Activated CD4-positive, alpha-beta T cell treated with anti-CD3 and anti-CD28 coated beads, Interleukin-2, amount 10 ng/mL, durations not matched to agents 7 days and 5 days (primary cell): ENCODE measurements at places on chromosomes 4 and X. TPM values are rescaled to one million over a fixed set of nuclear protein-coding genes. Genes with fewer than 3 reads are reported as not detected.

P2RY4 gene
- total RNA-seq = 0.25 TPM

ZNF711 gene
- total RNA-seq = 0.42 TPM

VCX gene
- not detected for total RNA-seq

SMIM31 gene
- not detected for total RNA-seq

DUX4 gene
- total RNA-seq = not detected

FBXW7 gene
- total RNA-seq = 49.4 TPM

RPA4 gene
- total RNA-seq = 0.50 TPM

CXCL11 gene
- not detected for total RNA-seq

NLGN3 gene
- total RNA-seq = 0.98 TPM

ZNF732 gene
- not detected for total RNA-seq

SFRP2 gene
- total RNA-seq = not detected

FABP2 gene
- not detected for total RNA-seq

AP1AR gene
- 10.5 TPM for total RNA-seq

CXCL10 gene
- total RNA-seq = 0.27 TPM

DNA sequence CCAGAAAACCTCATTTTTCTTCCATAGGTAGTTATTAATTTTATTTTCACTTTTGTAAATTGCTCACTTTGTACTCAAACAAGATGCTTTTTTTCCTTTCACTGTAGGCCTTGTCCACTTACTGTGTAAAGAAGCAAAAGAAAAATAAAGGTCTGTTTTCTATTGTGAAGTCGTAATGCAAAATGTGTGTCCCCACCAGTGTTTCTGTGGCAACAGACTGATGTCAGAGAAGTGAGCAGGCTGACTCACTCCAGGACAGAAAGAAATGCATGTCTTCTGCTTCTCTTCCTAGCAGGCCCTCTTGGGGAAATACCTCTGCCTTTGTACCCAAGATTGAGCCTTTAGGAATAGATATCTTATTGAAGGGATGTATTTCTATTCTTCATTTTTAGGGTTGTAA is 30.3 kb downstream of the INPP4B start:
- H3K4me1 ChIP-seq = peaks cover 21% of the 10 kb centered on the region
- no peak overlapping the region for H3K27ac ChIP-seq
- H3K27me3 ChIP-seq = no peaks in the 10 kb centered on the region
- H3K4me3 ChIP-seq = no peak overlapping the region
- peak; percentile 17 for DNase-seq

GRCh38 chr4:118911238-118911703 is 22.6 kb downstream of the SYNPO2 start:
- H3K27me3 ChIP-seq = peaks cover 22% of the 10 kb centered on the region
- no peaks in the 10 kb centered on the region for H3K4me1 ChIP-seq
- no peaks in the 10 kb centered on the region for H3K36me3 ChIP-seq
- no peak overlapping the region for H3K4me3 ChIP-seq
- no peak for DNase-seq

DNA sequence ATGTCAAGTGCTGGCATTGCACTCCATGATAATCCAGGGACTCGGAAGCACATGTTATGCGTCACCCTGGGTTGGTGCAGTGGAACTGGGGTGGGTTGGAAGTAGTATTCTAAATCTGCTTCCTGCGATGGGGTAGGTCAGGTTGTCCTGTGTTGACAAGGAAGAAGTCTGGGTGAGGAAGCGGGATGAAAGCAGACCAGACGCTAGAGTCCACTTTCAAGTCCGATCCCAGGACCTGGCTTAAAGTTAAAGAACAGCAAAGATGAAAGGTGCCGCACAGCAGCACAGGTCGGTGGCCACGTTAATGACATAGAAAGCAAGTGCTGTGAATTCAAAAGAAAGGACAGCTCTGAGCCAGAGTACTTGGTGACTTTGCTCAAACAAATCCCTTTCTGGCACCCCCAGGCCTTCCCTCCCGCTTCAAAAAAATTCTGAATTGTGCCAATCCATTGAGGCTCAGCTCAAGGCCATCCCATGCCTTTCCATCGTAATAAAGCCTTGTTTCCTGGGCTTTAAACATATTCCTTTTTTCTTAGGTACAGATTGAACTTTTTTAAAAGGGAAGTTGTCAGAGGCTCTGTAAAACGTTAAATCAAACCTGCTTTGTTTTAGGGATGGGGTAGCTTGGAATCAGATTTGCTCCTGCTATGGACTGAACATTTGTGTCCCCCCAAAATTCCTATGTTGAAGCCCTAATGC is 117.7 kb downstream of the PTTG2 start:
- H3K36me3 ChIP-seq = peaks cover 58% of the 10 kb centered on the region
- H3K4me1 ChIP-seq = peaks cover 27% of the 10 kb centered on the region
- H3K4me3 ChIP-seq = no peak overlapping the region
- no peak for DNase-seq
- no peaks in the 10 kb centered on the region for H3K27me3 ChIP-seq

DNA sequence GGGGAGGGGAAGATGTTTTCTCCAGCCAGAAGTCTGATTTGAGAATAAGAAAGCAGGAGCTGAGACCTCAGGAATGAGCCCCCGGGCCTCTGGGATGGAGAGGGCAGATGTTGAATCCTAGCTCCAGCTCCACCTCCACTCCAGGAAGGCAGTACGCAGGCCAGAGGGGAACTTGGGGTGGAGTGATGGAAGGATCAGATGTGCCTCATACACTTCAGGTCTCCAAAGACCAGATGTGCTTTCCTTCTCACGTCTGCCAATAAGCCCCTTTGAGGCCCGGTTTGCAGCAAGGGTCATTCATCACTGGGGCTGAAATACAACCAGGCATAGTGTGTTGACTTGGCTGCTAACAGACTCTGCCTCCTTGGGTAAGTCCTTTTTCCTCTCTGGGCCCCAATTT is 28.1 kb downstream of the STARD8 start:
- no peaks in the 10 kb centered on the region for H3K36me3 ChIP-seq
- H3K4me1 ChIP-seq = no peaks in the 10 kb centered on the region
- no peak for DNase-seq
- H3K27ac ChIP-seq = no peak overlapping the region
- H3K27me3 ChIP-seq = no peaks in the 10 kb centered on the region

DNA sequence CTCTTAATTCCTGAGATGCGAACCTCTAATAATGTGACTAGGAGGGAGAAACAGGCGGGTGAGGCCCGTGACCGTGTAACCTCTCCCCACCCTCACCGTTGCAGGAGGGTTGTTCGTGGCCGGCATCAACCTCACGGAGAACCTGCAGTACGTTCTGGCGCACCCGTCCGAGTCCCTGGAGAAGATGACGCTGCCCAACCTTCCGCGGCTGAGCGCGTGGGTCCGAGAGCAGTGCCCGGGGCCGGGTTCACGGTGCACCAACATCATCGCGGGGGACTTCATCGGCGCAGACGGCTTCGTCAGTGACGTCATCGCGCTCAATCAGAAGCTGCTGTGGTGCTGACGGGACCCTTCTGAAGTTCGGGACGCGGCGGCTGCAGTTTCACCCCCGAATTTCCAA is 17.8 kb downstream of the PLCXD1 start:
- no peaks in the 10 kb centered on the region for H3K4me1 ChIP-seq
- H3K36me3 ChIP-seq = peaks cover 50% of the 10 kb centered on the region
- no peak for DNase-seq
- no peaks in the 10 kb centered on the region for H3K27me3 ChIP-seq

DNA sequence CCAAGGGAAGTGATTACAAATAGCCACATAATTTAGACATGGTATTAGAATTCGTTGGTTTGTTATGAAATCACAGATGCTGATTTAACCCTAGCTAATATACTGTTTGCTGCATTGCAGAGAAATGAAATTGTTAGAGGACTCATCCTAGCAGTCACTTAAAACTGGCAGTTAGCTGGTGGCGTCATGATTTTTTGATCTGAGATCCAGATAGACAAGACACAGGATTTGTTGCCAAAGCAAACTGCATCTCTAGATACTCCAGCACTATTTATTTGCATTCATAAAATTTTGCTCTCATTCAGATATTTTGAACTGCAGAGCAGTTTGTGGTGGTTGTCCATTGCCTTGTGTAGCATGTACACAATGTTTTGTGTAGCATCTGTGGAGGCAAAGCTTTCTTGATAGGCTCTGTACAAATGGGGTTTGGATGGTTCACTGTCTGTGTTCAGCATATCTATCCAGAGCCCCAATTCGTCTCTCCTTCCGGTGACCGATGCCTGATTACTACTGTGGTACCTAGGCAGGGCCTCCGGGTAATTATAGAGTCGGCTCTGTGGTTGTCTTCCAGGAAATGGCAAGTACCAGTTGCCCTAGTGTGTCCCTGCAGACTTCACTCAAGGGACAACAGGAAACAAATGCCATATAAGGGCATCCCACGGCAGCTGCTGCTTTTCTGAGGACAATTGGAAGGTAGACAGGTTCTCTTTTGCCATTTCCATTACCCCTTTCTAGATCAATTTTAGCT is 30.1 kb upstream of the SPARCL1 start:
- no peaks in the 10 kb centered on the region for H3K27me3 ChIP-seq
- H3K4me3 ChIP-seq = no peak overlapping the region
- H3K4me1 ChIP-seq = peaks cover 31% of the 10 kb centered on the region
- H3K27ac ChIP-seq = peak overlapping the region; percentile 78
- DNase-seq = peak; percentile 73

GRCh38 chrX:39648548-39649254 is 449.1 kb downstream of the BCOR start:
- DNase-seq = no peak
- no peaks in the 10 kb centered on the region for H3K4me1 ChIP-seq

GRCh38 chr4:15354371-15355297 is 73.2 kb upstream of the C1QTNF7 start:
- peaks cover 2% of the 10 kb centered on the region for H3K4me1 ChIP-seq
- no peaks in the 10 kb centered on the region for H3K36me3 ChIP-seq
- H3K4me3 ChIP-seq = no peak overlapping the region
- H3K27ac ChIP-seq = no peak overlapping the region
- peaks cover 1% of the 10 kb centered on the region for H3K27me3 ChIP-seq
- no peak for DNase-seq

DNA sequence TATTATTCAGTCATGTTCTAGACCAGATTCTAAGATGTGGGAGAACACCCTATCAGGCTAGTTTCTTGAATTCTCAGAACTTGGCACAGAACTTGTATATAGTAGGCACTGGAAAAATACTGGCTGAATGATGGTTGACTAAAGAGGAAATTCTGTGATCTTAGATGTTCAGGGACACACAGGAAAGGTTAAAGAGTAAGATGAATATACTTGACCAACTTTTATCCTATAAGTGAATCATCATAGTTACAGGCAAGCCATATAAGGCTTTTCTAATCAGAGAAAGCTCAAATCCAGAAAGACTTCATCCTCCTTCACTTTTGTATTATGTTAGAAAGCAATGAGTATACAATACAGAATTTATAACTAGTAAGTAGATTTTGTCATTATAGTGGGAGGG is 53.8 kb downstream of the SEPTIN11 start:
- DNase-seq = no peak
- peaks cover 25% of the 10 kb centered on the region for H3K4me1 ChIP-seq
- peaks cover 10% of the 10 kb centered on the region for H3K27me3 ChIP-seq
- peaks cover 9% of the 10 kb centered on the region for H3K36me3 ChIP-seq

GRCh38 chrX:112786076-112786475 is 54.6 kb downstream of the AMOT start:
- no peaks in the 10 kb centered on the region for H3K27me3 ChIP-seq
- no peaks in the 10 kb centered on the region for H3K36me3 ChIP-seq
- no peaks in the 10 kb centered on the region for H3K4me1 ChIP-seq
- H3K4me3 ChIP-seq = no peak overlapping the region

GRCh38 chrX:33138677-33139249 is 72.6 kb downstream of the DMD start:
- H3K4me1 ChIP-seq = no peaks in the 10 kb centered on the region
- no peak overlapping the region for H3K27ac ChIP-seq
- H3K4me3 ChIP-seq = no peak overlapping the region
- H3K27me3 ChIP-seq = no peaks in the 10 kb centered on the region

GRCh38 chr4:1772853-1773538 is 20.1 kb upstream of the FGFR3 start:
- no peak overlapping the region for H3K4me3 ChIP-seq
- no peak for DNase-seq
- H3K4me1 ChIP-seq = peaks cover 2% of the 10 kb centered on the region
- no peak overlapping the region for H3K27ac ChIP-seq
- peaks cover 5% of the 10 kb centered on the region for H3K27me3 ChIP-seq

- no peak overlapping the region for H3K27ac ChIP-seq
- no peak for DNase-seq
- peaks cover 1% of the 10 kb centered on the region for H3K4me1 ChIP-seq
- H3K36me3 ChIP-seq = no peaks in the 10 kb centered on the region
- H3K27me3 ChIP-seq = no peaks in the 10 kb centered on the region
Measured at GRCh38 chrX:134654398-134655012, 3.8 kb downstream of the PLAC1 start.

GRCh38 chrX:154379569-154379951 is 465 bp downstream of the EMD start:
- DNase-seq = no peak
- H3K4me1 ChIP-seq = peaks cover 28% of the 10 kb centered on the region
- H3K4me3 ChIP-seq = peak overlapping the region; percentile 79
- no peaks in the 10 kb centered on the region for H3K27me3 ChIP-seq
- peak overlapping the region; percentile 91 for H3K27ac ChIP-seq

DNA sequence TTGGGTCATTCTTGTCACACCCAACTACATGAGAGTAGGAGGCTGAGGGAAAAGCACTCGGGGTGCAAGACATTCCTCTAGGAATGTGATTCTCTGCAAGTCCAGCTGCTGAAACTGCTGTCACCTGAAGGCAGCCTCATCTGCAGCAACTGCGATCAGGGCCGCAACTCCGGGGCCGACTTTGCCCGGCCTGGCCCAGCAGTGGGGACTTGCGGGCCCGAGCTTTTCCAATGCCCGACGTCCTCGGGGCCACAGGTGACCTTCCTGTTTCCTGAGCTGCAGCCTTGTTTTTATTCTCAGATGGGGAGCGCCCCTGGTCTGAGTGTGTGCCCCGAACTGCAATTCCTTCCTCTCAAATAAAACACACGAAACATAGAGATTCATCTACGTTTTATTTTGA is 104.7 kb upstream of the NKX1-1 start:
- H3K27ac ChIP-seq = no peak overlapping the region
- no peaks in the 10 kb centered on the region for H3K4me1 ChIP-seq

DNA sequence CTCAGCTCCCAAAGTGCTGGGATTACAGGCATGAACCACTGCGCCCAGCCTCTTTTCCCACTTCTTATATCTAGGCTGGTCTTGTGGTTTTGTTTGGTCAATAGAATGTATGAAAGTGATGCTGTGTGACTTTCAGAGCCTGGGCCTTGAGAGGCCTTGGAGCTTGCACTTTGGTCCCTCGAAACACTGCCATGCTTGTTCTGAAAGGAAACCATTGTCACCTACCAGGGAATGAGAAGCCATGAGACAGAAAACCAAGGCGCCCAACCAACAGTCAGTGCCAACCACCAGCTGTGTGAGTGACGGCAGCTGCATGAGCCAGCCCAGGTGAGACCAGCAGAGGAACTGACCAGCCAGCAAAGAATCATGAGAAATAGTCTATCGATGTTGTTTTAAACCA is 57.4 kb downstream of the SCD5 start:
- H3K27ac ChIP-seq = no peak overlapping the region
- peaks cover 8% of the 10 kb centered on the region for H3K27me3 ChIP-seq
- H3K4me1 ChIP-seq = no peaks in the 10 kb centered on the region
- no peaks in the 10 kb centered on the region for H3K36me3 ChIP-seq

DNA sequence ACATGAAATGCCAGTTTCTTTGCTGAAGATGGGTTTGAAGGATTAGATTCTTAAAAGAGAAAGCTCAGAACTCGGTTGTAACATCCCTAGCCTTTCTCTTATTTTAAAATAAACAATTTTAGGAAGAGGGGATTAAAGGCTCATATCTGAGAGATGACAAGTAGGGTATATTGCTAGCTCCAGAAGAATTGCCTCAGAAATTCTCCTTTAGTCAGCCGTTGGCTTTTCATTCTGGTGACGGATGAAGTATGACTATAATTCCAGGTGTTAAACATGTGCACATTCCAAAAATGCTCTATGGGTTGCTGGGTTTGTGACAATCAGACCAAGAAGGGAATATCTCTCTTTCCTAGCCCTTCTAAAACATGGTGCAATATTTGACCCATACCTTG is 17.8 kb downstream of the DKK2 start:
- H3K27ac ChIP-seq = no peak overlapping the region
- peaks cover 1% of the 10 kb centered on the region for H3K27me3 ChIP-seq
- H3K4me3 ChIP-seq = no peak overlapping the region
- no peaks in the 10 kb centered on the region for H3K4me1 ChIP-seq
- H3K36me3 ChIP-seq = no peaks in the 10 kb centered on the region
